ENCODE measurements at places on chromosomes 6 and 20.

DNA sequence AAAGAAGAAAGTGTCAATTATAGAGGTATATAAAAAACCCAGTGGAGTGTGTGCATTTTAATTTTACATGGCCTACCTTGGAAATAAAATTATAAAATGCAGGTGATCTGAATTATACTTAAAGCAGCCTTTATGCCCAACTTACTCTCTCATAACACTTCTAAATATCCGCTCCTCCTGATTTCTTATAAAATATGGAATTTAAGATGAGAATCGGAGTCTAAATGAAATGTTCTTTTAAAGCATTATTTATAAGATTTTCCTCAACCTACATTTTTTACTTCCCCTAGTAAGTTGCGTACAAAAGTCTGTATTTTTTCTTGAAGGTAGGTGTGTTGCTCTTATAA lies 3.5 kb downstream of the CITED2 start:
- no peak for DNase-seq

- no peak for DNase-seq
These were observed 21.1 kb upstream of the SERPINB1 start for GRCh38 chr6:2862712-2863181.

DNA sequence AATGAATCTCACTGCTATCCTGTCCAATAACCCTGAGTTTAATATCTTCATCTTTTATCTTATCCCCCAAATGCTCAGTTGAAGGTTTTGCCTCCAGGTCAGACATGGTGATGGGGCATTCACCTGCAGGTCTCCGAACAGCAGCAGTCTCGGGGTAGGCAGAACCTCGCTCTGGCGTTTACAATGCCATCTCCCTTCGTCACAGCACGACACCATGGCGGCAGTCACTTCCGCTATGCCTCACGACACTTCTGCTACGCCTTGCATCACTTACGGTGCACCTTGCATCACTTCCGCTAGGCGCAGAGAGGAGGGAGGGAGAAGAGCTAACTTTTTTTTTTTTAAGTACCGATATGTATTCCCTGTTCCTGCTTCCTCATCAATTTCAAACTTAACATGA lies 194.9 kb downstream of the BCAS1 start:
- no peak for DNase-seq

DNA sequence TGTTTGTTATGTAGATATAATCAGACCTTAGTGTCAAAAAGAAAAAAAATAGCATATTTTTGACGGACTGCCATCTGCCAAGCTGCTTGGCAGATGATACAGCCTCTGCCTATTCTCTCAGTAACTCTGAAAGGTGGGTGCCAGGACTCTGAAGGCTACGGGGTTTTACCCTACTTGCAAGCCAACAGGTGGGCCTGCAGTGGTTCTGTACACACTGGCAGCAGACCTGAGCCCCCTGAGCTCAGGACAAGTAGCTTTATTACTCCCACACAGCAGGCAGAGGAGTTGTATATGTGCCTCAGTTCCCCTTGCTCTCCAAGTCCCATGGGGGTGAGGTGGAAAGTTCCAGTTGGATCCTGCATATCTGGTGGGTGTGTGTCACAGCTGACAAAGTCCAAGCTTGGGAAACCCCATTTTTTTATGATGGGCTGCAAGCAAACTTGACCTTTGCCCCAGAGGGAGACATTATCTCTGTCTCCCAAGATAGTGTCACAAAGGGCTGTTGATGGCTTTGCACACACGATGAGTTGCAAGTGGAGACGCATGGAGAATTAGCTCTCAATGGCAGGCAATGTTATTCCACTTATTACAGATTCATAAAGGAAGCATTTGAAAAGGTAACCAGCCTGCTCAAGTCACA lies 20.5 kb upstream of the AFDN start:
- no peak for DNase-seq

DNA sequence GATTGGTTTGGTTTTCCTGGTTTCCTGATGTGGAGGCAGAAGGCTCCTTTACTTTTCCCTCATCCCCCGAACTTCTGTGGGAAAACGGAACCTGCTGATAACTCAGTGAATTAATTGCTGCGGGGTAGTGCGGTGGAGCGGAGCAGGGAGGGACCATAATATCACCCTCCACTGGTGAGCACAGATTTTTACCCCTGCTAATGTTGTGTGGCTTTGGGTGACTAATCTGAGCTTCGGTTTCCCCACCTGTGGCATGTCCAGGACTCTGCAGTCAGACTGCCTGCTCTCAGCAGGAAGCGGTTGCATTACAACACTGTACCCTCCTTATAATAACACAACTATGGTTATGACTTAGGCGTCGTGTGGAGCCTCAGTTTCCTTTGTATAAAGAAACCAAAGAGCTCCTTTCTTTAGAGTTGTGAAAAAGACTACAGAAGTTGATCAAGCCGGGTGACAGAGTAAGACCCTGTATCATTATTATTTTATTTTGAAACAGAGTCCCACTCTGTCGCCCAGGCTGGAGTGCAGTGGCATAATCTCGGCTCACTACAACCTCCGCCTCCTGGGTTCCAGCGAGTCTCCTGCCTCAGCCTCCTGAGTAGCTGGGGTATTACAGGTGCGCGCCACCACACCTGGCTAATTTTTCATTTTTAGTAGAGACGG lies 2.2 kb upstream of the ID1 start:
- no peak for DNase-seq

DNA sequence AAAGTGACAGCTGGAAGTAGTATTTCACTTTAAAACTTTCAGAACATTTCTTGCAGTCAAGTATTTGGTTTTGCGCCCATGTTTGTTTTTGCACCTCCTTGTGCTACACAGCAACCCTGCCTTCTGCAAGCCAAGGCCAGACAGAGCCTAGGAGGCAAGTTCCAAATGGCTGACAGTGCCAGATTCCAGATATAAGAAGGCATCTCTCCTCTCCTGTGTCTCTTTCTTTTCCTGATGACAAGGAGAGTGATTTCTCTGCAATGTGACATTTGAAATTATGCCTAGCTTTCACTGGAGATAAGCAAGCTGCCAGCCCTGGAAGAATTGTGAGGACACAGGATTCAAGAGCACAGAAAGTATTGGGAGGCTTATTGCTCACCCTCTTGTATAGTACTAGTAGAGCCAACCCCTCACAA lies 149.1 kb upstream of the TENT5A start:
- no peak for DNase-seq

GRCh38 chr6:152233547-152234320 lies 403.4 kb downstream of the SYNE1 start:
- DNase-seq, result no peak

DNA sequence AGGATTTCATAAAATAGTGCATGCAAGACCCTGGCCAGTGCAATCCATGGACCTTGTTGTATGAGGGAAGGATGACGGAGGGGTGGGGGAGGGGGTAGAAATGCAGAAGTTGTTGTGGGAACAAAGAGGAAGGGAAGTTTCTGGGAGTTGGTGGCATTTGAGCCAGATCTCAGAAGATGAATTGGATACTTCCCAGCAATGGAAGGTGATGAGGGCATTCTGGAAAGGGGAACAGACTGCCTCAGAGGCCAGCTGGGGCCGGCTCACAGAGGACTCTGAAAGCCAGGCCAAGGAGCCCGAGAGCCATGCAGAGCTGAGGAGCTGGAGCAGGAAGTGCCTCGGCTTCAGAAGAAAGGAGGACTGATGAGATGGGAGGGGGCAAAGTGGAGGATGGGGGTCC lies 2.7 kb downstream of the TMEM74B start:
- DNase-seq, result no peak

DNA sequence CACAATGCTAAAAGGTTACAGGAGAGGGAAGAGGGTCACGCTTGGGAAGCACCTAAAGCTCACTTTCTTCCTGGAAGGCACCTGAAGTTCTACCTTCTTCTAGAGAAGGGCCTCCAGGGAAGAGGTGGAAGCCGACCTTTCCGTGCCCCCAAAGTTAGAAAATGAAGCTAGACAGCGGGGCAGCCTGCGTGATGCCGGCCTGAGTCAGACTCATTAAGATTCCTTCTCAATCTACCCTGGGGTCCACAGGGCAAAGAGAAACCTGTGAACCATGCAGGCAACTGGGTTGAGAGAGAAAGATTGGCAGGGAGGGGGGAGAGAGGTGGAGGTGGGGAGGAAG lies 54.8 kb upstream of the CCDC167 start:
- DNase-seq, result no peak

DNA sequence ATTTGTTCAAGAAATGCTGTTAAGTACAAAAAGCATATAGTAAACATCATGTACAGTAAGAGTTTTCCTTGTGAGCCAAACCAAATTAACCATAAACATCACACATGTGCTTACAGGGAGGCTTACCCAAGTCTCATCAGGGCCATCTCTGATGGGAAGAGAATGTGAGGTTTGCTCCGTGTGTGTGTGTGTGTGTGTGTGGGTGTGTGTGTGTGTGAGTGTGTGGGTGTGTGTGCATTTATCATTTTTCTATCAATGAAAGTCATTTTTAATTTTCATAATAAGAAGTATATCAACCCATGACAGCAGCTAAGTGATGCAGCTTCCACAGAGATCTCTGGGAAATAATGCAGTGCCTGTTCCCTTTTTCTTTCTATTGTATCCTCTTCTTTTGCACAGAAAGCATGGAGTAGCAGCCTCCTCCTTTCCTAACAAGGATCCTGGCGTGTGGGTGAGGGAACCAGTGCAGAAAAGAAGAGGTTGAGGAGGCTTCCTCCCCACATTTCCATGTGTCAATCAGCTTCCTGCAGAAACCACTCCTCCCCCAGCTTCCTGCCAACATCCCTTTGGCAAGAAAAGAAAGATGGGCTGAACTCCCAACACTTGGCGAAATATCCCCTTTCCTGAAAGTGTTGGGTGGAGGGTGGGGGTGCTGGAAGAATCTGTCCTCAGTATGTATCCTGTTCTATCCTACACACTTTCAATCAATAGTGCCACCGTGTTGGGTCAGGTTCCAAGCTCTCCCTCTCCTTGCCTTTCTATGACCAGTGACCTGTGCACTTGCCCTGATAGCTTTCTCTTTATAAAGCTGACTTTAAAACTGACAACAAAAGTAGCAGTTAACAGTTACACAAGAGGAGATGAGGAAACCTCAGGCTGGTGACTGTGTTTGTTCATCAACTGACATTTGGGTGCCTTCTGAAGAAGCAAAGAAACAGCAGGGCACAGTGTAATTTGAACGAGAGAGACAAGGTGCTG lies 251.8 kb upstream of the CITED2 start:
- DNase-seq, result no peak

DNA sequence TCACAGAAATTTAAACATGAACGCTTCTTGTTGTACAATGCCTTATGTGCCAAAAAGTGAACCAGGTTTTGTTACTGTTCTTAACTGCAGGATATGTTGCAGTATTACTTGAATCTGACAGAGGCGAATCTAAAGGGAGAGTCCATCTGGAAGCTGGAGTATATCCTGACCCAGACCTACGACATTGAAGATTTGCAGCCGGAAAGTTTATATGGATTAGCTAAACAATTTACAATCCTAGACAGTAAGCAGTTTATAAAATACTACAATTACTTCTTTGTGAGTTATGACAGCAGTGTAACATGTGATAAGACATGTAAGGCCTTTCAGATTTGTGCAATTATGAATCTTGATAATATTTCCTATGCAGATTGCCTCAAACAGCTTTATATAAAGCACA lies 19.9 kb downstream of the SMPDL3A start:
- DNase-seq, result no peak

GRCh38 chr20:60632391-60633262 lies 619.4 kb upstream of the CDH4 start:
- DNase-seq, result no peak

DNA sequence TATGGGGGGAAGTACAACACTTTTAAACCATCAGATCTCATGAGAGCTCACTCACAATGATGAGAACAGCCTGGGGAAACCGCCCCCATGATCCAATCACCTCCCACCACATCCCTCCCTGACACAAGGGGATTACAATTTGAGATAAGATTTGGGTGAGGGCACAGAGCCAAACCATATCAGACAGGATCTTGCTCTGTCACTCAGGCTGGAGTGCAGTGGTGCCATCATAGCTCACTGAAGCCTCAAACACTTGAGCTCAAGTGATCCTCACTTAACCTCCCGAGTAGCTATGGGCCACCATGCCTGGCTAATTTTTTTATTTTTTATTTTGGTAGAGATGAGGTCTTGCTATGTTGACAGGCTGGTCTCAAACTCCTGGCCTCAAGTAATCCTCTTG lies 5.1 kb upstream of the IYD start:
- DNase-seq, result peak; percentile 1

- DNase-seq, result no peak
These were observed 99.7 kb downstream of the CLIC5 start for GRCh38 chr6:45915780-45916468.

DNA sequence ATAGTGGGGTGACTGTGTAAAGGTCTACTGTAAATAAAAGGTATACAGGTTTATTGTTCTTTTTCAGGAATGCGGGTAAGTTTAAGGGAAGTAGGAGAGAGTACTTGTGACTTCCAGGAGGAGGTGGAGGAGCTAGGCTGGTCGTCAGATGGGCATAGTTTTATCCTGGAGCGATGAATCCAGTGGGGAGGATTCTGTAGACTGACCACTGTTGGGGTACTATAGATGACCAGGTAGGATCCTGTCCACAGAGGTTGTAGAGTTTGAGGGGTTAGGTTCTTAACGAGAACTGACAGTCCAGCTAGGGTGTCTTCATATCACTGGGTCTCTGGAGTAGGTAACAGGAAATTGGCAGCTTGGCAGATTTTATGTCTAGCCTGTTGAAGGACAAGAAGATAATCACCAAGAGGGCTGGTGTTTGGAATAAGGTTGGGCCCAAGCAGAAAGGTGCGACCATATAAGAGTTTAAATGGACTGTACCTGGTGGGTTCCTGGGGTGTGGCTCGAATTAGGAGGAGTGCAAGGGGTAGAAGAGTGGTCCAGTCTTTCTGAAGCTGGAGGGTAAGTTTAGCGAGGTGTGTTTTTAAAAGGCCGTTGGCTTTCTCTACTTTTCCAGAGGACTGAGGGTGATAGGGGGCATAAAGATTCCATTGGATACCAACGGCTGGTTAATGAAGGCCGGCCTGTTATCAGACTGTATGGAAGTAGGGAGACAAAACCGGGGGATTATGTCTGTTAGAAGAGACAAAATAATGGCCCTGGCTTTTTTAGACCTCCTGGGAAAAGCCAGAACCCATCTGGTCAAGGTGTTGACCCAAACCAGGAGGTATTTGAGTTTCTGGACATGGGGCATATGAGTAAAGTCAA lies 751.3 kb upstream of the ADGRB3 start:
- no peak for DNase-seq

- no peak for DNase-seq
These were observed 2.8 kb upstream of the MC3R start for GRCh38 chr20:56245761-56246160.

DNA sequence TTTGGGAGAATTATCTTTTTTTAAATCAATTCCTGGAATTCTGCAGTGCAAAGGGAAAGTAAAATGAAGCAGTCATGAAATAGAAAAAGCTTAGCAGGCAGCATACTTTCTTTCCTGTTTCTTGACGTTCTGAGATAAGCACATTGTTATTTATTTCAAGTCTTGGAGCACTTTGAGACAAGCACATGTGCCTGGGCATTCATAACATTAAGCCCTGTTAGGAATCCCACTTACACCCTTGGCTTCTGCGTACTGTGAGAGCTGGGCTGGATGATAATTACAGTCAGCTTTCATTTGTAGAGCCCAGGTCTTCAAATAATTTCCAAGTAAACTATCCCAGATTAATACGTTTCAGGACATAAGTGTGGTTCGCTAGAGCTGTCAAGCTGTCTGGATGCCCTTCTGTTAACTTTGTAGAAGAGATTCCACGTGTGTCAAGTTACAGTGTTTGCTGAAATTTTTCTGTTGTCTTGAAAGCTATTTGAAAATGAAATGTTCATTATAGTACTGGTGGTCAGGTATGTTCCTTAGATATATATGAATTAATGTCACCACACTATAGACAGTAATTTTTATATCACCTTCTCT lies 8.9 kb downstream of the FARS2 start:
- DNase-seq, result no peak
